ENCODE measurements at places on chromosomes 16 and 17.
A peak's percentile ranks its signal among the peaks of the same experiment; 100 is the strongest.

- no peak for DNase-seq
Measured at GRCh38 chr17:27466376-27466742, 10.1 kb downstream of the KSR1 start.

GRCh38 chr17:57243171-57243622 lies 13.1 kb upstream of the MSI2 start:
- peak; percentile 34 for DNase-seq

DNA sequence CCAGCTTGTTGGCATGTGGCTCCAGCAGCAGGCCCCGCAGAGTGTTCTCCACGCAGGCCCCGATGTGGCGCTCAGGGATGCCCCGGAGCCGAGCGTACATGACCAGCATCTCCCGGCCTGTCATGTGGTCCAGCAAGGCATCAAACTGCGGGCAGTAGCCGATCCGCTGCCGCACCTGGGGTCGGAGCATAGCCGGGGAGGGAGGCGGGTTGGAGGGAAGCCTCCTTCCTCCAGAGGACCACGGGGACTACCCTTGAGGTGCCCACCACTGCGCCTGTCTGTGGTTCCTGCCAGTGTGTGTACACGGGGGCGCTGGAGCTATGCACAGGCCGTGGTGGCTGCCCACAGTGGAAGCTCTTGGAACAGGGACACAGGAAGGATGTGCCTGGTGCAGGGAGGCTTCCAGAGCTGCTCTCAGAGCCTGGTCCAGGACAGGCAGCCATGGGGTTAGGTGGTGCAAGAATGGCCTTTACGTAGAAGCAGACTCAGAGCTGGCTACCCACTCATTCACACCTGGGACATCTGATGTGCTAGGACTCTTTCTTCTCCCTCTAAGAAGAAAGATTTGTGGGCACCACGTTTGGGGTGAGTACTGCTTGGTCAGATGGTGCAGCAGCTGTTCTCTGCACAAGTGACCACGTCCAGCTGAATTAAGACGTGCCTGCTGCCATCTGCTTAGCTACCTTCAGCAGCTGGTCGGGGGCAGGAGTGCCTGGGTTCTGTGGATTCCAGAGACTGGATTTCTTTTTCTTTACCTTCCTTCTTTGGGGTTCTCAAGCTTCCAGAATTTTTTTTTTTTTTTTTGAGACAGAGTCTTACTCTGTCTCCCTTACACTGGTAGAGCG lies 11.3 kb upstream of the RNPS1 start:
- DNase-seq: no peak

GRCh38 chr16:78435260-78435659 lies 335.8 kb downstream of the WWOX start:
- no peak for DNase-seq

DNA sequence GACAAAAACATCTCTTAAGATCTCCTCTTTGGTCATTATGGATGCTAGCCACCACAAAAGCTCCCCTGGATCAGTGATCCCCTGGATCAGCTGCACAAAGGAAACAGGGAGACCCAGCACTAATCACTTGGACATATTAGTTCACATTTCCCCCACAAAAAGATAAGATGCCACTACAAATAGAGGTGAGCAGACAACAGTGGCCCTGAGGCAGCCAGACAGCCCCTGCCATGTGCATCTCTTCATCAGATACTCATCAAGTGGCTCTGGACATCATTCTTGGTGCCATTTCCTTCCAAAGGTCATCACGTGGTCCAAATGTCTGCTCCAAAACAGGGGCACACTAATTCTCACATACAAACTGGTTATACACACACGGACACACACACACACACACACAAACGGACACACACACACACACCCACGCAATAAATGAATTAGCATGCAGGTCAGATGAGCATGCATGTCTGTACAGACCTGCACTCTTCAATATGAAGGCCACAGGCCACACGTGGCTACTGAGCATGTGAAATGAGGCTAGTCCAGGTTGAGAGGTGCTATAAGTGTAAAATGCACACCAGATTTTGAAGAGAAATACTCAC lies 4.1 kb downstream of the USP36 start:
- no peak for DNase-seq

GRCh38 chr16:3131755-3132377 lies 3.0 kb upstream of the ZNF213 start:
- no peak for DNase-seq

GRCh38 chr17:64240261-64240740 lies 22.8 kb downstream of the TEX2 start:
- DNase-seq: no peak

DNA sequence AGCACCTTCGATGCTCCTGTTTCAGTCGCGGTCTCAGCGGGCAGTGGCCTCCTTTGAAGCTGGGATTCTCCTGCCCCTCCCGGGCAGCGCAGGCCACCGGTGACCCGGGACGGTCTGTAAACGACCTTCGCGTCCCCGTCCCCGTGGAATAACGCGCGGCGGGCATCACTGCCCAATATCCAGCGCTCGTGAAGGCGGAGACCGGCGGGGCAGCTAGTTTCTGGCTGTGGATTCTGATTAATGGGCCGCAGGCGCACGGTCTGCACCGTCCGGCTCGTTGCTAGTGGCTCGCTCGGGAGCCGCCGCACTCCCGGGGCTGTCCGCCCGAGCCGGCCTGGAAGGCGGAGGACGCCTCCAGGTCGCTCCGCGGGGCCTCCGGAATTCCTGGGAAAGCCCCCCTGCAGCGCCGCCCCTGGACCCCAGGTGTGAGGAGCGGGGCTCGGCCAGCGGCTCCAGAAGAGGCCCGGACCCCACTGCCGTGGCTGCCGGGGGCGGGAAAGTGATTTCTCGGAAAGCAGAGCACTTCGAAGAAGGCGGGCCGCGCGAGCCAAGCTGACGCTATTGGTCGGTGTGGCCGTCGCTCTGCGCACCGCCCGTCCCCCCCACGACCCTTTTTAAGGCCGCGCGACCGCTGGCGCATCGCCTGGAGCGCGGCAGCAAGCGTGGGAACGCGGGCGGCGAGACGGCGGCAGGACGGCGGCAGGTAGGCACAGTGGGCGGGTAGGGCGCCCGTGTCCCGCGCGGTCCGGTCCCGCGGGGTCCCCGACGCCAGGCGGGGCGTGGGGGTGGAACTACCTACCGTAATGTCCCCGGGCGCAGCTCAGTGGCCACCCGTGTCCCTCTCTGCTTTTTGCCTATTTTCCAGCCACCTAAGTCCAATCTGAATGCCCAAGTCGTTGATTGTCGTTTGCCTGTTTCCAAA lies at the start of gene IRF8:
Gene IRF8 (plus strand): TSS at position 642 of the 922 bp plus-strand sequence. CDS start 3,854 bp downstream, outside the sequence.
- peak; percentile 79 for DNase-seq

All from stimulated activated CD8-positive, alpha-beta memory T cell treated with anti-CD3 and anti-CD28 coated beads, Interleukin-4, amount 100 ng/mL, for 4 hours (primary cell).